ENCODE measurements at places on chromosomes 1 and 21.

GRCh38 chr1:4119516-4120220 is 219.6 kb upstream of the C1orf174 start:
- no peak for DNase-seq

GRCh38 chr1:184615301-184615700 is 139.4 kb downstream of the EDEM3 start:
- DNase-seq = no peak

- DNase-seq = no peak
Observed at GRCh38 chr1:109802136-109802900, 38.6 kb upstream of the EPS8L3 start.

- no peak for DNase-seq
Observed at GRCh38 chr1:81836007-81836626, 35.4 kb downstream of the ADGRL2 start.

DNA sequence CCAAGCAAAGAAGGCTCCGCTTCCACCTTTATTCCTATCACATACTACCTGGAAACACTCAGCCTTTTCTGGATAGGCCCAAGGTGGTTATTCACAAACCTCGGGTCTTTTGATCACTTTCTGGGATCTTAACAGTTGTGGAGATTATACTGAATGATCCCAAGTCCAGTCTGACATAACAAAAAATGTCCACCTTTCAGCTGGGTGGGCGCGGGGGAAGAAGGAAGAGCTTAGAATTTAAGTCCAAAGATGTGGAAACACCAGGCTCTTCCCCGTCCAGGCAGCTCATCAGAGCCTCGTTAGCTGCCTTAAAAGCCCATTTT is 338 bp upstream of the C1orf53 start:
- DNase-seq = no peak

DNA sequence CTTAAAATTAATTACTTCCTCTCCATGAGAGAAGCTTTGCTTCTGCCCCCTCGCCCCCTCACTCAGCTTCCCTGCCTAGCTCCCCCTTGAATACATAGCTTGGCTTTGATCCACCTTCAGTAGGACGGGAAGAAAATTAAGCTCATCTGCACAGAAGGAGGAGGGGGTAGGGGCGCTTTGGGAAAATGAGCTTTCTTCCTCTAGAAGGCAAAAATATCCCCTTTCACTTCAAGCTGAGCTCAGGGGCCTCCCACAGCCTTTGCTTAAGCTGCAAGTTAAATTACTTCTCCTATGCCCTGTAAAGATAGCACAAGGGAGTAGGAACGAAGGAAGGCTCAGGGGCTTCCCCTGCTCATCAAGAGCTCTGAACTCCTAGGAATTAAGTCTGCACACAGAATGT is 65.2 kb upstream of the GOLT1A start:
- no peak for DNase-seq

GRCh38 chr1:82225421-82226185 is 424.9 kb downstream of the ADGRL2 start:
- DNase-seq = peak; percentile 53

- peak; percentile 86 for DNase-seq
Observed at GRCh38 chr1:85313888-85314696, 37.7 kb upstream of the BCL10 start.

GRCh38 chr1:36839485-36839884 is 194.8 kb downstream of the GRIK3 start:
- DNase-seq = no peak

DNA sequence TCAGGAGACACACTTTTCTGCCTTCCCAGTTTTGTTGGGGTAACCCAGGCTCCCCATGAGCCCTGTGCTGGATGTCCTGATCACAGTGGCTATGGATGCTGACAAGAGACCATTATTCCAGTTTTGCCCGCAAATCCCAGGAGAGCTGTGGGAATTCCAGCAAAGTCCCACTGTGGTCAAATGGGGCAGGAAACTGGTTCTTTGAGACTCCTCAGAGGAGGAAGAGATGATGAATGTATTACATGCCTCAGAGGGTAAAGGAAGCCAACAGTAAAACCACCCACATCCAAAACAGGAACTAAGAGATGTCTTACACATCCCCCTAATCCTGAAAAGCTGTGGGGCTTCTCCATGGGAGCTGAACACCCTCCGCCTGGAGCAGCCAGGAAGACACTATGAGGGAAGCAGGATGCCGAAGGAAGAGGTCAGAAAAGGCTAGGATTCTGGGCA is 12.8 kb upstream of the MPZL1 start:
- no peak for DNase-seq

- no peak for DNase-seq
Observed at GRCh38 chr1:15740924-15741850, 1.1 kb upstream of the TMEM82 start.

GRCh38 chr1:61770131-61770530 is 27.9 kb downstream of the PATJ start:
- DNase-seq = no peak

GRCh38 chr21:16102113-16102512 is 372.3 kb downstream of the USP25 start:
- DNase-seq = no peak

- DNase-seq = no peak
Observed at GRCh38 chr1:164805399-164805798, 246.4 kb downstream of the PBX1 start.

DNA sequence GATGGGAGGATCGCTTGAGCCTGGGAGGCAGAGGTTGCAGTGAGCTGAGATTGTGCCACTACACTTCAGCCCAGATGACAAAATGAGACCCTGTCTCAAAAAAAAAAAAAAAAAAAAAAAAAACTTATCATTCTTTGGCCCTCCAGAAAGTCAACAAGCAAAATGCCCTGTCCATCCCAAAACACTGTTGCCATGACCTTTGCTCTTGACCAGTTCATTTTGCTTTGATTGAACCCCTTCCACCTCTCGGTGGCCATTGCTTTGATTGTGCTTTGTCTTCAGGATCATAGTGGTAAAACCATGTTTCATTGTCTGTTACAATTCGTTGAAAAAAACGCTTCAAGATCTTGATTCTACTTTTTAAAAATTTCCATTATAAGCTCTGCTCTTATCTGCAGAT is 8.5 kb upstream of the SYPL2 start:
- no peak for DNase-seq

GRCh38 chr1:31793586-31794285 is 22.1 kb downstream of the SPOCD1 start:
- DNase-seq = no peak

- DNase-seq = no peak
Observed at GRCh38 chr1:208965351-208965750, 618.2 kb upstream of the CAMK1G start.

- peak; percentile 11 for DNase-seq
Observed at GRCh38 chr1:195637539-195637938, 970.7 kb downstream of the KCNT2 start.

DNA sequence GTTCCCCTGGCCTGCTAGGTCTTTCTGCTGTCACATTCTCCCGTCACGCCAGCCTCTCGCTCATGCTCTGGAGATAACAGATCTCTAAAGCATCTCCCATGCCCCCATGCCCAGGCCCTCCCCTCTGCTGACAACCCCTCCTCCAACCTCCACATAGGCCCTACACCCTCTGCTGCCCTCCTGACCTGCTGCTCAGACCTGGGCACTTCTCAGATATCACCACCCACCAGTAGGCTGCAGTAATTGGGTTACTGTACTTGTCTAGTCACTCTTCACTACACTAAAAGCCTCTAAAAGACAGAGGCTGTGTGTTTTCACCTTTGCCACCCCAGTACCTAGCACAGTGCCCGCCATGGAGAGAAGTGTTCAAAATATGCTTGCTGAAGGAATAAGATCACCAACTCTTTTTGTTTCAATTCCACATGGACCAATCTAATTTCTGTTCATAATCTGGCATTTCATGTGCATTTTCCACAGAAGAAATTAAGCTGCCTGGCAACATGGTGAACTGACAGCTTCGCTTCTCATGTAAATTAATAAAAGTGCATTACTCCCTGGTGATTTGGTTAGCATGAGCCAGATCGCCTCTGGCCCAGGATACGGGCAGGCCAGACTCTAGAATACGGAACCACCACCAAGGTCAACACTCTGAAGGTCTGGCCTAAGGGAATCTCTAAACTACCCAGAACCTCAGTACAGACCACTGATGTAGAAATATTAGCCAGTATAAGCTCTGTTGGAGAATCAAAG is 20.7 kb downstream of the LBR start:
- DNase-seq = no peak

- no peak for DNase-seq
Observed at GRCh38 chr1:110615548-110616130, 9.5 kb upstream of the KCNA2 start.

DNA sequence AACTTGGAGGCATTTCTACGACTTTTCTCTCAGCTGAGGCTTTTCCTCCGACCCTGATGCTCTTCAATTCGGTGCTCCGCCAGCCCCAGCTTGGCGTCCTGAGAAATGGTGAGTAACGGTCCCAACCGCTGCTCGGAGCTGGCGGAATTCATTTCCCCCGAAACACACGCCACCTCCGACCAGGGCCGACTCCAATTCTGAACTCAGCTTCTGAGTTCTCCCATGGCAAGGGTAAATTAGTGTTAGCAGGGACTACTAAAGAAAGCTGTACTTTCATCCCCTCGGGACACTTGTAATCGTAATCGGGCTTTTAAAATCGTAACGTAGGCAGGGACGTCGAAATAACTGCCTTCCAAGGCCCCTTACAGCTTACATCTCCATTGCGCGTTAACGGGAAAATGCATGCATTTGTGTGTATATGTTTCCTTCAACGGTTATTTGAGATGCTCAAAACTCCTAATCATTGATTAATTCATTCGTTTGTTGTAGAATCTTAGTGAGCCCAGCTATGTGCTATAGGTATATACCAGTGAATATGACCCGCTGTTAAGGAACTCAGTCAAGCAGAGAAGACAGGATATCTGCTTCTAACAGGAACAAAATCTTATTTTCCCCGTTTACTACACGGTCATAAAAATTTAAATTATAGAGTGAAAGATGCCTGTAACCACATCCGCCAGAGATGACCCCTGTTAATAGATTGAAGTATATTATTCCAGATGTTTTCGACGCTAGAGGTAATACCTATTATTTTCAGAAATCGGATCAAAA is 472 bp downstream of the DTL start:
- DNase-seq = no peak

- no peak for DNase-seq
Observed at GRCh38 chr1:3543076-3544039, 68.0 kb downstream of the MEGF6 start.

DNA sequence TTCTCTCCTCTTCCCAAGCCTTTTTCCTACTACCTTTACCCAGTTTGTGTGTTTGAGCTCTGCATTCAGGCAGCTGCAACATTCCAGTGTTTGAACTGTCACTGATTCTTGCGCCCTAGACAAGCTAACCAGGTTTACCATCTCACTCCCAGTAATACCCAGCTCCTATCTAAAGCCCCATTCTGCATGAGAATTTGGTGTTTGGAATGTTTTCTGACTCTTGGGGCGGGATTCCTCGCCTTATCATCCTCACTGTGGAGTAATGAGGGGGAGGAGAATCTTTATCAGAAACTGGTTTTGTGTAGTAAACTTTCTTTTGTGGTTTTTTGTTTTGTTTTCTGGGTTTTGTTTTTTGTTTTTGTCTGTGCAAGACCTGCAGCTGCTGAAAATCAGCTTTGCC is 36.5 kb downstream of the NCF2 start:
- no peak for DNase-seq

DNA sequence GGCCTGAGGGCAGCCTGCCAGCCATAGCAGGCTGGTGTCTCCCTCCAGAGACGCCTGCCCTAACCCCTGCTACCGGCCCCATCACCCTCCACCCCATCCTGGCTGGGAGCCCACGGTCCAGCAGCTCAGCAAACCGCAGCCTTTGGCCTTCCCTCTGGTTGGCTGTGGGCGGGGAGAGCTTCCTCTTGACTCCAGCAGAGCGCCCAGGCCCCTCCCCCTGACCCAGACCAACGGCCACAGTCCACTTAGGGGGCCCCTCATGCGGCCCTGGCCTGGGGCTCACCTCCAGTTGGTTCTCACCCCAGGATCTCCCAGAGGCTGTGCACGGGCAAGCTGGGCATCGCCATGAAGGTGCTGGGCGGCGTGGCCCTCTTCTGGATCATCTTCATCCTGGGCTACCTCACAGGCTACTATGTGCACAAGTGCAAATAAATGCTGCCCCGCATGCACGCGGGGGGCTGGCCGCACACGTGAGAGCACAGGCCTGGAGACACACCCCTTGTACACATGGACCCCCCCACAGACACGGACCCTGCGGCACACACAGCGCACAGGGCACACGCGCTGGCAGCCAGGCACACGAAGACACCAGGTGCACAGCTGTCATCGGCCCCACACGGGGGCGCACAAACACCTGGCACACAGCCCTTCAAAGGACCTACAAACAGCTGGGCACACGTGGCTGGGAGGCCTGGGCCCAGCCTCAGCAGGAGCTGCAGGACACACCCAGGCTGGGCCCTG is 3.1 kb downstream of the SMIM1 start:
- no peak for DNase-seq

GRCh38 chr1:224116131-224116530 is 2.2 kb downstream of the FBXO28 start:
- DNase-seq = peak; percentile 25

DNA sequence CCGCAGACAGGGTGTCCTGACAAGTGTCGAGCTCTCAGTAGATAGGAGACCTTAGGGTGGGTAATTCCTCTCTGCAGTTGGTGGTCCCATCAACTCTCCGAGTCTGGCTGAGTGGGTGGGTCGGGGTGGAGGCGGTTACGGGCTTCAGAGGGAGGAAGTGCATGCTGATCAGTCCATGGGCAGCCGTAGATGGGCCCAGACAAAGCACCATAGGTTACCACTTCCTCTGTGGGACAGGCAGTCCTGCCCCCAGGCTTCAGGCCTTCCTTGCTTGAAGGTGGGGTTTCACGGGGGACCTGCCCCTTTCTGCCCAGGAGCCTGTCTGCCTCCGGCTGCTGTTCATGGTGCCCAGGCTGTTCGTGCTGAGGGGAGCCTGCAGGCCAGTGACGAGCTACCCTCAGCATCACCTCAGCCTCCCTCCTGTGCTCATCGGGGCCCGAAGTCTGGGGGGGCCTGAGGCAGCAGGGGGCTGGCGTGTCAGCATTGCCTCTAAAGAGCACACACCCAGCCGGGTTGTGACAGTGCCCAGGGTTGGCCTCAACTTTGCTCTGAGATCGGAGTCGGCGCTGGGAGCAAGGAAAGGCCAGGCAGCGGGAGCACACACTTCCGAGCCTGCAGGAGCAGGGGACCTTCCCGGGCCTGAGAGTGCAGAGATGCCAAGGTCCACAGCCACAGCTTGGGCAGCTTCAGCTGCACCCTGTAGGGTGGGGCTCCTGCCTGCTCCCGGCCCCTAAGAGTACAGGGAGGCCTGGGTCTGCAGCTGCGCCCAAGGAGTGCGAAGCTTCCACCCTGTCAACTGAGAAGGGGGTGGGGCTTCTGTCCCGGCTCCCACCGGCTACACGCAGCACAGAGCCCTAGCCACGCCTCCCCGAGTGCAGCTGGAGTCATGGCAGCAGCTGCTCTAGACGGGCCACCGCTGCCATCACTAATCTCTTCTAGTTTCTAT is 225.4 kb upstream of the NRIP1 start:
- DNase-seq = no peak

GRCh38 chr1:218967836-218968235 is 205.8 kb upstream of the LYPLAL1 start:
- peak; percentile 62 for DNase-seq

DNA sequence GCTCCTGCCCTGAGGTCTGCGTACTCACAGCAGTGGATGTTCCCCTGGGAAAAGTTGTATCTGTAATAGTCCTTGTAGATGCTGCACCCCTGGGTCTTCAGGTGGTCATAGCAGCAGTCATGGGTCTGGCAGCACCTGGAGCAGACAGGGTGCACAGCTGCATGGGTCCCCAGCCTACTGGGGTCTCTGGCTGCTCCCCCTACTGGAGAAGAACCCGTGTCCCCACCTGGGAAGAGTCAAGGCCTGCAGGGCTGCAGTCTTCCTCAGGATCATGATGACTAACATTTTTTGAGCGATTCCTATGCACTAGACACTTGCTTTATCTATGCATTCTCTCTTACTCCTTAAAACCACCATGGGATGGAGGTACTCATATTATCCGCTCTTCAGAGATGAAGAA is 3.9 kb downstream of the PLA2G2D start:
- DNase-seq = no peak

Data from retinal pigment epithelial cell (primary cell).